NCI-H2081 (cell line): ENCODE measurements at places on chromosomes 1 and 21.

- DNase-seq, result no peak
These were observed 32.9 kb downstream of the JAK1 start for GRCh38 chr1:64933296-64934070.

DNA sequence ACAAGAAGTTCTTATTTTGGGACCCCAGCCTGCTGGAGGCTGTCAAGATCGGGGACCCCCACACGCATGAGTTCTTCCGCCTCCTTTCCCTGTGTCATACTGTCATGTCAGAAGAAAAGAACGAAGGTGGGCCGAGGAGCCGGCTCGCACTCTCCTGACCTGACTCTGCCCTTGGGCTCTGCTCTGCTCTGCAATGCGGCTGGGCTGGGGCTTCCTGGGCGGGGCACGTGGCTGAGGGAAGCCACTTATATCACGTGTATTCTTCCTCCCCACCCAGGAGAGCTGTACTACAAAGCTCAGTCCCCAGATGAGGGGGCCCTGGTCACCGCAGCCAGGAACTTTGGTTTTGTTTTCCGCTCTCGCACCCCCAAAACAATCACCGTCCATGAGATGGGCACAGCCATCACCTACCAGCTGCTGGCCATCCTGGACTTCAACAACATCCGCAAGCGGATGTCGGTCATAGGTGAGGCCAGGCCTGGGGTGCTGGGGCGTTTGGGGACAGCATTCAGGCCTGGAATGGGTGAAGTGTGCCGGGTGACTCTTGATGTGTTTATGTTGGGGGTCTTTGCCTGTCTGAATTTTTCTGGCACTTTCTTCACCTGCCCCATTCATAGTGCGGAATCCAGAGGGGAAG, 17.6 kb downstream of the ATP8B2 start:
- DNase-seq, result no peak

DNA sequence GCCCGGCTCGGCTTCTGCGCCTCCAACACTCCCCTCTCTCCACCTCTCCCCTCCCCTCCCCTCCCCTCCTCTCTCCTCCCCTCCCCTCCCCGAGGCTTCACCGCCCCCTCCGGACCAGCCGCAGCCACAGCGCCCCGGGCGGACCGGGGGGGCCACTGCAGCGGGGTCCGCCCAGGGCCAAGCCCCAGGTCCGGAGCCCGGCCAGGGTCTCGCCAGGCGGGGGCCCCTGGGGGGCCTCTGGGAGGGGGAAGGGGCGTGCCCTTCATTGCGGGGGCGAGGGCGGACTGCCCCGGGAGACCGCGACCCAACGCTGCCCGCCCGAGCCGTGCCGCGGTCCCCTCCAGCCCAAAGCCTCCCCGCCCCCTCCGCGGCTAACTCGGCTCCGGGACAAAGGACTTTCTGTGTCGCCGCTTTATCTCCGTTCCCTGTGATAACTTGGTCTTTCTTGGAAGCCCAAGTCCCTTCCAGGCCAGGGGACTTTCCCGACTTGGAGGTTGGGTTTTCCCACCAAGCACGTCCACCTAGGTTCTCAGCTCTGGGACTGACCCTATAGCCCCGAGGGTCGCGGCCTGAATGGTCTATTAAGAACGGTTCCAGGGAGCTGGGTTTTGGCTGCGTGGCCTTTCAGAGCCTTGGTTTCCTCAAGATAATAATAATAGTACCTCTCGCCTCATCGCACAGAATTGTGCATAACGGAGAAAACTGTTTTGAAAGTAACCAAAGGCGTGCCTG, at the start of gene UBQLN4:
TSS of gene UBQLN4 (minus strand) at position 31 of the 732 bp plus-strand sequence. CDS start 97 bp downstream, outside the sequence.
- peak; percentile 89 for DNase-seq

- DNase-seq, result no peak
These were observed 56.6 kb downstream of the LTN1 start for GRCh38 chr21:28936036-28936435.

DNA sequence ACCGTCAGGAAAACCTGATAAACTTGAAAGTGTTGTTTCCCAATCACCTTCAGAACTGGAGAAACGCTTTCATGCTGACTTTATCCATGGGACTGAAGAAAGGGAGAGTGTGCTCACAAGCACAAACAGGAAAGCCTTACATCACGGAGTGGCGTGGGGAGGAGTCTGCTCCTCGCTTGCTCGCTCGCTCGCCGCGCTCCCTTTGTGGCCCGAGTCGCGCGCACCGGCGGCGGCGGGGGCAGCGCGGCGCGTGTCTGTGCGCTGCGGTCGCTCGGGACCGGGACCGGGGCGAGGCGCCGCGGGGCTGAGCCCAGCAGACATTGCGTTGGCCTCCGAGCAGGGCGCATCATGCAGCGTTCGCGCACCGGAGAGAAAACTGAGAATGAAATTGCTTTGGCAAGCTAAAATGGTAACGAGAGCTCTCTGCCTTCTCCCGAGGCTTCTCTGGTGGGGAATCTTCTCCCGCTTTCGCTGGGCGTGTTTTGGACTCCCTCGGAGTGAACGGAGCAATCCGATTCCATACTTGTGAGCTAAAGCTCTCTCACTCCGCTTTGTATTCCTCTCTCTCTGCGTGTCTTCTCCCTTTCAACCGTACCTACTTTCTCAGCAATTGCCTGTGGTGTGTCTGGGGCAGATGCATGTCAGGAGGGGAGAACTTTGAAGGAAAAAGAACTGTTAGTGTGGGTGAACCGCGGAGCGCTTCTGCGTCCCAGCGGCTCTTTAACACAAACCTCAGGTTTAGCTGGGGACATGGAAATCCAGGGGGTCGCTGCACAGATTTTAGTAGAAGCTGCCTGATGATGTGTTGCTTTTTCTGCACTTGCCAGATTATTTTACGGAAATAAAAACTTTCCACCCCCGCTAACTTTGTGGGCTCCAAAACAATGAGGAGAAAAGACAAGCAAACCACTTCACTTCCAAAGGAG, at the start of gene RGL1:
TSS of gene RGL1 (plus strand) at position 205 of the 926 bp plus-strand sequence. CDS start at position 383, 178 bp downstream.
- peak; percentile 57 for DNase-seq

- DNase-seq, result no peak
These were observed 196.9 kb upstream of the C8B start for GRCh38 chr1:57162607-57163261.
